ENCODE measurements at places on chromosomes 6 and 20.

DNA sequence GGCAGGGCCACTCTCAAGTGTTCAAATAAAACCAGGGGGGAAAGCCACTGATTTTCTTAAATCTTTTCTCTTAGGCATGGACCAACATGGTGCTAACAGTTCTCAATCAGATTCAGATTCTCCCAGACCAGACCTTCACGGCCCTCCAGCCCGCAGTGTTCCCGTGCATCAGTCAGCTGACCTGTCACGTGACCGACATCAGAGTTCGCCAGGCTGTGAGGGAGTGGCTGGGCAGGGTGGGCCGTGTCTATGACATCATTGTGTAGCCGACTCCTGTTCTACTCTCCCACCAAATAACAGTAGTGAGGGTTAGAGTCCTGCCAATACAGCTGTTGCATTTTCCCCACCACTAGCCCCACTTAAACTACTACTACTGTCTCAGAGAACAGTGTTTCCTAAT, 41.5 kb upstream of the SMIM28 start:
- DNase-seq, result no peak

- DNase-seq, result no peak
Measured at GRCh38 chr6:158642097-158642601, 2.4 kb downstream of the DYNLT1 start.

- DNase-seq, result no peak
Measured at GRCh38 chr6:113115196-113115595, 741.9 kb upstream of the MARCKS start.

- DNase-seq, result no peak
Measured at GRCh38 chr20:17542993-17543412, 11.8 kb upstream of the BFSP1 start.

DNA sequence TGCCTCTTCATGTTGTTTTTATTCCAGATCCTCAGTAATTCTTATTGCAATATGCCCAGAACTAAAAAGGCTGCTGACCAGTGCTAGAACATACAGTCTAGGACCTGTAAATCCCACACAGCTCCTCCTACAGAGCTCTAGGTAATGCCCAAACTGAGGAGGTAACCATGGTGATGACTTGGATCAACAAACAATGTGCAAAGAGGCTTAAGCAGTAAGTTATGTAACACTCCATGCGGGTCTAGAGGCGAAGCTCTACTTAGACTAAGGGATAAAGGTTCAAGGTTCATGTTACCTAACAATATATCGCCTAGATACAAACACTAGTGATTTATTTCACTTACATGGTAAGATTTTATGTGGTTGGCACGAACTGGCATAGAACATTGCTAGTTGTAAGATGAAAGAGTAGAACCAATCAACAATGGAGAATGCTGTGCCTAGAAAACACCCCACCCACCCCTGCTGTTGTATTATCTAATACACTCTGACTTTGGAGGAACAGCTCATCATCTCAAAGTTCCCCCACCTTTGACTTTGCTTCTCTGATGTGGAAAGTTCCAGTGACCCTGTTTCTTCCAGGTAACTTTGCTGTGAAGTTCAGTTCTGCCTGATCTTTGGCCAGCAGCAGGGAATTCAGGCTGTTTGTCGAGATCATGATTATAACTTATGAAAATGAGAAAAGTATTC, 242.4 kb downstream of the ALDH8A1 start:
- DNase-seq, result no peak

GRCh38 chr6:2429460-2429859, 184.1 kb upstream of the GMDS start:
- no peak for DNase-seq

GRCh38 chr6:123715006-123715863, 78.5 kb upstream of the TRDN start:
- no peak for DNase-seq

DNA sequence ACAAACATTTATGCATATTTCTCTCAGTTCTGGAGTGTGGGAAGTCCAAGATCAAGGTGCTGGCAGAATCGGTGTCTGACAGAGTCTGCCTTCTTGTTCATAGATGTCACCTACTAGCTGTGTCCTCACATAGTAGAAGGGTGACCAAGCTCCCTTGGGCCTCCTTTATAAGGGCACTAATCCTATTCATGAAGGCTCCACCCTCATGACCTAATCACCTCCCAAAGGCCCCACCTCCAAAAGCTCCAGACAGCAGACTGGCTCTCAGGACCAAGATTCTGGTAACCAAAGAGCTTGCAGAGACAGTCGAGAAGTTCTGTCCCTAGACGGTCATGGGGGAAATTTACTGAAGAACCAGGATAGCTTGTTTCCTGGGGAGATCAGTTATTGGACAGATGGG, 139.1 kb downstream of the COL9A1 start:
- DNase-seq, result no peak

- peak; percentile 23 for DNase-seq
Measured at GRCh38 chr6:158772172-158772571, 47.0 kb downstream of the EZR start.

DNA sequence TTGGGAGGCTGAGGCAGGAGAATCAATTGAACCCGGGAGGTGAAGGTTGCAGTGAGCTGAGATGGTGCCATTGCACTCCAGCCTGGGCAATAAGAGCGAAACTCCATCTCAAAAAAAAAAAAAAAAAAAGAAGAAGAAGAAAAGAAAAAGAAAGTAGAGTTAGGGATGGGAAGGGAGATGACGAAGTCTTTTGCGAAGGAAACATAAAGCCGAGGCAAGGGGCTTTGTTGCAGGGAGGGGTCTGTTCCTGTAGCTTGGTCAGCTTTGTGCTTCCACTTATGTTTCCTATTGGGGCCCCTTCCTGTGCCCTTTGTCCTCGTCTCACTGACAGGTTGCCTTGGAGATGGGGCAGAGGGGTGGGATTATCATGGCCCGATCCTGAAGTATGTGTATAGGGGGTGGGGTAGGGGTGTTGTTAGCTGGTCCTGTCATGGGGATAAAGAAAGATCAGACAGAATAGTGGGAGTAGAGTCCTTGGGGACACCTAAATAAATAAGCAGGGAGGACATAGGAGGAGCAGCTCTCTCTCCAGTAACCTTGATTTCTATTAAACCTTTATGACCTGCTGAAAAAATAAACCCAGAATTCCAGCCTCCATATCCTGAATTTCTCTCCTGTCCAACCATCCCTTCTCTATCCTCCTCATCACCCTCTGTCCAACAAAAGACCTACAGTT, 1.1 kb upstream of the CLIC1 start:
- peak; percentile 42 for DNase-seq

GRCh38 chr6:12324748-12325147, 34.6 kb downstream of the EDN1 start:
- no peak for DNase-seq

GRCh38 chr6:169866140-169866534, 114.7 kb downstream of the ERMARD start:
- no peak for DNase-seq

DNA sequence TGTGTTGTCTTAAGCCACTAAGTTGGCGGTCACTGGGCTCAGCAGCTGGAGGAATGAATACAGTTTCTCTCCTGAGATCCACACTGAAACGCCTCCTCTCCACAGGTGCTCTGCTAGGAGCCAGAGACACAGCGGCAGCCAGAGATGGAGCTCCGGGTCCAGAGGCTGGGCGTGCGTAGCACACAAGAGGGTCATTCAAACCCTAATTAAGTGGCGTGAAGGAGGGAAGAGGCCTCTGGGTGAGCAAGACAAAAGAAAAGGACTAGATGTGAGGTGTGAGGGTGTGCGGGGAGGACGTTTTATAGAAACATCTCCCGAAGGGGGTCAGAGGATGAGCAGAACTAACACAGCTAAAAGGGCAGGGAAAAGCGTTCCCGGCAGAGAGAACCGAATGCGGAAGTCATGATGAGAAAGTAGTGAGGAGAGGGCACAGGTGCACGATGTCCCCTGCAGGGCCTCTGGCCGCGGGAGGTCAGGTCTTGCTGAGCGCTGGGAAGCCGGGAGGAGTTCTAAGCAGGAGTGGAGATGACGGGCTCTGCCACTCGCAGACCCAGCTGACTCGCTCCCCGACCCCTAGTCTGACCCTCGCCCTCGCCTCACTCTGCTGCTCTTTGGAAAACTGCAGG, 54.4 kb downstream of the BMP7 start:
- DNase-seq, result no peak

DNA sequence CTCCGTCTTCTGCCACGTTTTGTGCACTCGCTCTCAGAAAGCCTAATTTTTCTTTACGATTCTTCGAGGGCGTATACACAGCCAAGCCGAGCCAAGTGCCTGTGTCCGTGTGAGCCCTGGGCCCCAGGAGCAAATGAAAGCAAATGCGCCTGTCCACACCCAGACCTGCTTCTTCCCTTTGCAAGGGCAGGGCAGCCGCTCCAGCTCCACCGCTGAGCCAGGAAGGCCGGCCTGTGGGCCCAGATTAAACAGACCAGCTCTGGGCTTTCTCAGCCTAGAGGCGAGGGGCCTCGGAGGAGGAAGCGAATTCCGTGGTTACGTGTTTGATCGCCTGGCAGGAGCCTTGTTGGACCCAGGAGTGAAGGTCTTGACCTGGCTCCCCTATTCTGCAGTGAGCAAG, 184.6 kb downstream of the SMOC2 start:
- no peak for DNase-seq

- DNase-seq, result no peak
Measured at GRCh38 chr6:170039156-170040114, 251.4 kb downstream of the DLL1 start.

GRCh38 chr6:13472976-13473767, 14.2 kb downstream of the GFOD1 start:
- no peak for DNase-seq

- DNase-seq, result no peak
Measured at GRCh38 chr20:41141153-41141815, 3.9 kb downstream of the PLCG1 start.

DNA sequence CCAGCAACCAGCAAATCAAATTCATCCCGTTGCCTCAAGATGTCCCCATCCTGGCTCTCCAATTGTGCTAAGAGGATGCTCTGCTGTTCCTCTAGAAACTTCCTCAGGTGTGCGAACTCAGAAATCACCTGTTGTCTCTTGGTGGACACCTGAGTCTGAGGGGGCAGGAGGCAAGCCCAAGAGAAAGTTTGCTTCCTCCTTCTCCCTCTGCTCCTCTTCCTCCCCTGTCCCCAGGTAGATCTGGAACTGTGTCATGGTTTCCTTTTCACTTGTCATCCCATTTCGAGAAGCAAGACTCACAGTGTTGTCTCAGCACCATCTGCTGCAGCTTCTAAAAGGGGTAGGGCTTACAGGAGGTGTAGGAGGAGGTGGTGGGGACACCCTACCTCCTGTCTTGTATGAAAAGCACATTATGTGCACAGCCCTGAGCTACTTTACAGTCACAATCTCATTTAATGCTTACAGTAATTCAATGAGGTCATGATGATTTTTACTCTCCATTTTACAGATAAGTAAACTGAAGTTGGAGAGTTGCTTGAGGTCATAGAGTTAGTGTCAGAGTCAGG, 2.5 kb downstream of the TRIM10 start:
- no peak for DNase-seq

DNA sequence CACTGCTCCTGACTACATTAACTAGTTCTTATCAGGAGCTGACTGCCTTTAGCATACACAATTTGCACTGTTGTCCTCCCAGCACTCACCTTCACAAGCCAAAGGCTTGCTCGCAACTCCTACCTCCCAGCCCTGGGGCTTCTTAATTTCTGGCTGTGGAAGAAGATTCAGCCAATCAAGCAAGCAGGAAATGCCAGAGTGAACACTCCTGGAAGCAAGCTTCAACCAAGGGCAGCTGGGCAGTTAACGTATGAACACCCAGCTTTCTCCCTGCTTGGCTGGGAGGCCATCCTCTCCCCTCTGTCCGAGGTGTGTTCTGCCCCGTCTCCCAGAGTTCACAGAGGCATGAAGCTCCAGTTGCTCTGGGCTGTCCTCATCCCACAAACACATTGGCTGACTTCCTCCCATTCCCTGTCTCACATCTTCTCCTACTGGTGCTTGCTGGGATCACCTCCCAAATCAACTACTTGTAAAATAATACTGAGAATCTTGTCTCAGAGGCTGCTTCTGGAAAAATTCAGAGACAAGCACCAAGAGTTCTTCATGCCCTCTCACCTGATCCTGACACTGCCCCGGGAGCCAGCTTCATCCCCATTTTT, 15.3 kb upstream of the SRSF6 start:
- DNase-seq, result no peak

- no peak for DNase-seq
Measured at GRCh38 chr6:118706702-118707101, 55.3 kb upstream of the CEP85L start.

- no peak for DNase-seq
Measured at GRCh38 chr20:57960803-57961575, 251.2 kb upstream of the PMEPA1 start.

DNA sequence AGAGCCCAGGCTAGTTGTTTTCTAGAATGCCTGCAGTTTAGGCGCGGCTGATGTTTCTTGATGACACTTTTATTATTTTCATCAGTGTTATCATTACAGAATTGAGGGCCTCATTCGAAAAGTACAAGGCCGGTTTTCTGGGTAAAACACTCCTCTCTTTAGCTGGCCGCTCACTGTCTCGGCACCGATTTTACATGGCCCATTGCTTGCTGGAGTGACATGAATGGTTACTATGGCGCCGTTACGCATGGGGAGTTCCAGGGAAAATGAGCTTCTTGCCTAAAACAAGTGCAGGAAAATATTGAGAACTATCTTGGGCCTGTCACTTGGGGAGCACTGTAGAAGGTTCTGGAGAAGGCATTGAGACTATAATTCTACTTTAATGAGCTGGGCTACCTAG, 317.8 kb downstream of the CDH4 start:
- no peak for DNase-seq

GRCh38 chr6:12381587-12381986, 91.4 kb downstream of the EDN1 start:
- DNase-seq, result no peak

- no peak for DNase-seq
Measured at GRCh38 chr6:107230448-107230847, 115.1 kb upstream of the BEND3 start.

GRCh38 chr20:34622821-34623451, 54.0 kb downstream of the PIGU start:
- DNase-seq, result no peak

GRCh38 chr20:48098866-48099265, 313.6 kb upstream of the SULF2 start:
- no peak for DNase-seq

GRCh38 chr6:1659816-1660215, 50.1 kb downstream of the FOXC1 start:
- no peak for DNase-seq

DNA sequence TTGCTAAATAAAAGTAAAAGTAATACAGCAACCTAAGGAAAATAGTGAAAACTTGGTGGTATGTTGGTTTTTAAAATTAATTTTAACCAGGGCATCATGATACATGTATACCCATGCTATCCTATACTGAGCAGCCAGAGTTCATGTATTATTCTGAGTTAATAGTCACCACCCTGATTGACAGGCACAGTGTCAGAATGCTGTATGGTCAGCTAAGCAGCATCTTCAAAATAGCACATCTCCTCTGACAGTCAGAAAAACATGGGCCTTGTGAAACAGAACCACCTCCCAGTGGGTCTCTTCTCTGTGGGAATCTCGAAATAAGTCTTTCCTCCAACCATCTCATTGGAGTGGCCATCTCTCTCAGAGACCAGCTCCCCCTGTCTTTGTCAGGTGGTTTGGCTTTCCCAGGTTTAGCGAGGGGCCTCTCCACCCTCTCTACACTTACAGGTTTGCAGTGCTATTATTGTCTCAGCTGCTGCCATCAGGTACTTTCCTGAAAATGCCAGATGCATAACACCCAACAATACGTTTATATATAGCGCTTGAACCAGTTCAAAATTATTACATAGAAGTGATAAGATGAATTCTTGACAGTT, 47.1 kb upstream of the RNF8 start:
- DNase-seq, result no peak

- DNase-seq, result no peak
Measured at GRCh38 chr20:37920270-37920669, 17.3 kb downstream of the VSTM2L start.

GRCh38 chr20:33674294-33675135, at the start of gene NECAB3:
Gene NECAB3 (minus strand): TSS chr20:33674428. CDS start chr20:33674352, 76 bp downstream.
- peak; percentile 70 for DNase-seq

Data from CD4-positive, alpha-beta T cell treated with Interleukin-21 for 1 hour (primary cell).